ENCODE measurements at places on chromosomes 7 and 10. TPM values are rescaled to one million over a fixed set of nuclear protein-coding genes. Genes with fewer than 3 reads are reported as not detected.

DNA sequence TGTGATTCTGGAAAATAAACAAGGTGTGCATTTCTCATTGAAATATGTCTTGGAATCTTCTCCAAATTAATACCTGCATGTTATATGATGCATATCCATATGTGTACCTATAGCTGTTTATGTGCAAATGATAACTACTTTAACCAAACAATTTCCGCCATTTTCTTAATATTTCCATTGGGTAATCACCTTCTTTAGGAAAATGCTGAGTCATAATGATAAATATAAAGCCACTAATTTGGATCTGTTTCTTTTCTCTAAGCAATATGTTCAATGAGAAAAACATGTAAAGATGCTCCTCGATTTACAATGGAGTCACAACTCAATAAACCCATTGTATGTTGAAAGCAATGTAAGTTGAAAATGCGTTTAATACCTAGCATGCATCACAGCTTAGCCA is 574.4 kb downstream of the CNTNAP2 start:
- no peak for DNase-seq

GRCh38 chr7:6197801-6198551 is 74.4 kb downstream of the CYTH3 start:
- DNase-seq = no peak

The STEAP2 gene
- 9.2 TPM for total RNA-seq

- no peak for DNase-seq
Observed at GRCh38 chr10:64859911-64860310, 1338.7 kb downstream of the REEP3 start.

The CDK14 gene
- total RNA-seq = 43.3 TPM

- DNase-seq = no peak
Observed at GRCh38 chr10:123766012-123766411, 99.9 kb downstream of the GPR26 start.

DNA sequence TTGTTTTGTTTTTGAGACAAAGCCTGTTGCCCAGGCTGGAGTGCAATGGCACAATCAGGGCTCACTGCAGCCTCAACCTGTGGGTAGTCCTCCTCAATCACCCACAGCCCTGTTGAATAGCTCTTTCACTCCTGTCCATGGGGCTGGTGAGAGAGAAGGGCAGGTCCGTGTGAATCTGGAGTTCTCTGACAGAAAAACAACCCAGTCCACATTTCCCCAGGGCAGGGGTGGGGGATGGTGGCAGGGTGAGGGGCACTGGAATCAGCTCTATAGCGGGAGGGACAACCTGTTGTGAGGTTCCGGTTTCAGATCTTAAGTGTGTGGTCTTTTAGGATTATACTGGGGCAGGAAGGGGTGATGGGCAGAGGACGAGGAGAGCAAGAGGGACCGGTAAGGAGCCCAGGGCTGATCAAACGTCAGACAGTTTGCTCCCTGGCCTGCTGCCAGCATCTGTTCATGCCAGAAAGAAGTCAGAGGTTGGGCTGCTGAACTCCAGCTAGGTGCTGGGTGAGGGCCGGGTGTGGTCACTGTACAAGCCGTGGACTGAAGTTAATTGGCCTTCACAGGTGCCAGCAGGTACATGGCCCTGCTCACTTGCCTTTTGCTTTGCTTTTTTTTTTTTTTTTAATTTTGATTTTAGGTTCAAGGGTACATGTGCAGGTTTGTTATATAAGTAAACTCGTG is 33.2 kb upstream of the MKRN1 start:
- DNase-seq = peak; percentile 32

- DNase-seq = no peak
Observed at GRCh38 chr7:73893342-73894101, 32.6 kb downstream of the TMEM270 start.

GRCh38 chr10:34495938-34496337 is 319.2 kb downstream of the PARD3 start:
- no peak for DNase-seq

GRCh38 chr7:131170440-131171271 is 157.0 kb upstream of the MKLN1 start:
- no peak for DNase-seq

DNA sequence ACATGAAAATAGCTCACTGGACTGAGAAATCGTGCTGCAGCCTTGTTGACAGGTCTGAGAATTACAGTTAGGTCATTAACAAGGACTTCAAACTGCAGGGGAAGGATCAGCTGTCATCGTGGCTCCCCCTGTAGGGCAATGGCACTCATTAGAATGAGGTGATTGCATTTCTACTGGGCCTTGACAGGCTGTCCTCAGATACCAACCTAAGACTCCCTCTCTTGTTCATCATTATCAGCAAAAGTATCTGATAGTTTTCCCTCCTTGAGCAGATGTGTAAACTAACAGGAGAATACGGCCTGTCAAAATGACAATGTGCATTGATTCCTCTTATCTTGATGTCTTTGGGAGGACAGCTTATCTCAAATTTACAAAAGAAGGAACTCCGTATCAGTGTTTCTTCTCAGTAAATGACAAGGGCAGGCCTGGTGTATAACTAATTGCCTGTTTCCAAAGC is 648.5 kb upstream of the LRRN3 start:
- peak; percentile 40 for DNase-seq

The AMPH gene
- total RNA-seq = not detected

The SMARCD3 gene
- total RNA-seq = 22.0 TPM

GRCh38 chr10:4334871-4335270 is 491.1 kb upstream of the AKR1E2 start:
- no peak for DNase-seq

DNA sequence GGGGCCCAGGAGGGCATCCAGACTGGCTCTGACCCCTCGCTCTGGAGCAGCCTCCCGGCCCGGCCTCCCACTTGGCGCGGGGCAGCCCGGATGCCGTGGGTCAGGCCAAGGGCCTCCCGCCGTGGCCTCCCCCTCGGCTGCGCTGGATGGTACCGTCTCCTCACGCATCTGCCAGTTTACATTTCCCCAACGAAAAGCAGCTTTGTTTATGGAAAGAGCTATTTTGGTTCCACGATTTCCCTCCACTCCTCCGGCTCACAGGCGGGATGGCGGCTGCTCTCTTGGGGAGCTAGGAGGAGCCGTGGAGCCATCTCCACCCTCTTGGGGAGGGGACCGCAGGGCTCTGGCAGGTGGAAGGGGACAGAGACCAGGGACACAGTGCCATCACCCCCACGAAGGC is 93.2 kb upstream of the MYL10 start:
- DNase-seq = no peak

DNA sequence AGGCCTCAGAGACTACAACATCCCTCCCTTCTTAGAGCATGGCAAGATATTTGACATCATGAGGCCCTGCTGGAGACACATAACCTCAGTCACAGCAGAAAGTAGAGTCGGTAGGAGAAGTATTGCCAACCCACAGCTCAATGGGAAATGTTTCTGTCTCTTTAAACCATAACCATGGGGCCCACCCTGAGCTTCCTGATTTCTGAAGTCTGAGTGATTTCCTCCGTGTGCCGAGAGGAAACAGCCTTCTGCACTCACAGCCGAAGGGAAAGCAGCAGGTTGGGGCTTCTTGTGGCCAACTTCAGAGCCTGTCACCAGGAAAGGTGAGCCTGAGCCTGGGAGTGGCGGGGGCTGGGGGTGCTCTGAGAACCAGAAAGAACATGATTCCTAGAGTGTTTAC is at the start of gene GIMAP1:
TSS of gene GIMAP1 (plus strand) at position 246 of the 400 bp plus-strand sequence. CDS start 2,435 bp downstream, outside the sequence.
- no peak for DNase-seq

DNA sequence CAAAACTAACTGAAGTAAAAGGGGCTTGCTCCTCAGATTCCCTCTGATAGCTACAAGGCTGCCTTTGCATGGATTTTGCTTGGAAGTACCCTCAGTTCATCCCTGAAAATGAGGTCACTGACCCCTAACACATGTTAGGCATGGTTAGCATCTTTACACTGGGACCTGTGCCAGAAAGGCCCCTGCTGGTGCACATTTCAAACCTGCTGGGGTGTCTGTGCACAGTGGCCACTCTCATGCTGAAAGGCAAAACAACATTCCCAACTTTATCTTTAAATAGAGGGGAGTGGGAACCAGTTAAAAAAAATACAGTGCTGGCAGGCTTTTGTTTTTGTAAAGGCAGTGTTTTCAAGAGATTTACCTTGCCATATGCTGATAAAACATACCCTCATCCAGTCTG is 99.1 kb downstream of the ANK3 start:
- DNase-seq = no peak

Data from mammary epithelial cell (primary cell).